ENCODE measurements at places on chromosomes 7 and 10.

- no peak for DNase-seq
These were observed 3.1 kb upstream of the PHYH start for GRCh38 chr10:13302821-13303555.

GRCh38 chr7:125061-125475 is 67.3 kb upstream of the FAM20C start:
- no peak for DNase-seq

GRCh38 chr10:46024948-46025347 is 5.5 kb downstream of the NCOA4 start:
- DNase-seq = peak; percentile 35

GRCh38 chr10:122049076-122049475 is 60.1 kb downstream of the TACC2 start:
- no peak for DNase-seq

DNA sequence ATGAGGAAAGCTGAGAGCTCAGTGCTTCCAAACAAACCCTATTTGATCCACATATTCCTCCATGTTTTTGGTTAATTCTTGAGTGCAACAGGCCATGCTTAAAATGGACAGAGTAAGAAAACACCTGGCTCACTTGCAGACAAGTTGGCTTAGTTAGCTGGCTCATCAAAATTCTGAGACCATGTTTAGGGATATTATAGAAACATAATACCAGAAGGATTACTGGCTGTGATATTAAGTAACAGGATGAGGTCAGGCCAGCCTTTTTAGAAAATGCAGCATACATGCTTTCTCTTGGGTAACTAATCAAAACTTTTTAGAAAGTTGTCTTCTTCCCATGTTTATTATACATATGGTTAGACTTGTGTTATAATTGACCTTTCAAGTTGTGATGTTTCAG is 867.2 kb upstream of the LRRTM3 start:
- no peak for DNase-seq

GRCh38 chr10:93541402-93542357 is 24.8 kb upstream of the FFAR4 start:
- peak; percentile 62 for DNase-seq

GRCh38 chr7:117550625-117551024 is 70.8 kb downstream of the CFTR start:
- DNase-seq = no peak

GRCh38 chr10:794382-794956 is 105.0 kb upstream of the DIP2C start:
- DNase-seq = no peak

Data from fibroblast of the aortic adventitia (primary cell).